Heart left ventricle (tissue), 16 donors: ENCODE measurements at places on chromosomes 7 and 10.

DNA sequence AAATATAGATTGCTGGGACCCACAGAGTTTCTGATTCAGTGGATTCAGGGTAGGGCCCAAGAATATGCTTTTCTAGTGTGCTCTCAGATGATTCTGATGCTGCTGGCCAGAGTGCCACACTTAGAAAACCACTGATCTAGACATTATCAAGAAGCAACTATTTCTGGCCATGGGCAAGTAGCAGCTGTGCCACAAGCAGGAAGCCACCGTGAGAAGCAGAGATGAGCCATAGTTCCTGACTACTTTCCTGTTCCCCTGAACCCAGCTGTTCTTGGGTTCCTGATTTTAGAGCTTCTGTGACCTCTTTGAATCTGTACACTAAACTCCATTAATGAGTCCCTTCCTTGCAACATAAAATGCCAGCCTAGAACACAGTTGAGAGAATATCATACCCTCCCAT is 38.1 kb upstream of the PIK3AP1 start:
- peak; percentile 39 for DNase-seq

DNA sequence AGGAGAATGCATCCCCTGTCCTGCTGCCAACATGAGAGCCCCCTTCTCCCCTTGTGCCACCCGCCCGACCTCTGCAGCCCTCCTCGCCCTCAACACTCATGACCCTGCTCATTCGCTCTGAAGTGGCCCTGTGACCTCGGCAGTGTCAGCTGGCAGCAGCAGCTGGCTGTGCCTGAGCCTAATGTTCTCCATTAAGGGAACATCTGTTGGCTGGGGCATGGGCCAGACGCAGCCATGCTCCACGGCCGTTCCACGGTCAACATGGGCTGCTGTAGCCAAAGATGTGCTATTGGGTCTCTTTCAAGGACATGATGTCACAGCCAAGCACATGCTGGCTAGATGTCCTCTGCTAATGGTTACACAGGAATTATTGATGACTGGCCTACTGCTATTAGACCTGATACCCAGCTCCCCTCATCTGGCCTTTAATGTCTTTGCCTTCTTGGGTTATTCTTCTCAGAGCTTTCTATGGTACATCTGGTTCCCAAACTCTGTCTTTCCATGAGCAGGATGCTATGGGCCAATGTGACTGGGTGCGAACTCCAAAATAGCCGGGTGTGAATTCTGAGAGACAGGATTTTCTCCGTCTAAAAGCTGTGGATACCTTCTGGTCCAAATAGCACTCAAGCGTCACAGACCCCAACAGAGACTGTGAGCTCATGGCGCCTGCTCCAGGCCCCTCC is 22.4 kb downstream of the ADCYAP1R1 start:
- DNase-seq = peak; percentile 61

DNA sequence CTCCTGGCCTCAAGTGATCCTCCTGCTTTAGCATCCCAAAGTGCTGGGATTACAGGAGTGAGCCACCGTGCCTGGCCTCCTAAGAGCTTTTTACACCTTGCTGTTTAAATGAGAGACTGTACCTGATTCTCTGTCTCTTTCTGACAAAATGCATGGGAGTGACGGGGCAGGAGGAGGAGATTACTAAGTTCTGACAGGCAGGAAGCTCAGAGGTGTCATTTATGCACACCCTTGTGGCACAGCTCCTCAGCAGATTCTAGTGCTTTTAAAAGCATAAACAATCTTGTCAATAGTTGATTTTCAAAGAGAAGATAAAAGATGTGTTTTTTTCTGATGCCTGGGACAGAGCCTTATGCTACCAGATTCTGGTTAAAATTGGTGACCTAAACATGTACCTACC is 39.7 kb upstream of the STEAP4 start:
- no peak for DNase-seq

DNA sequence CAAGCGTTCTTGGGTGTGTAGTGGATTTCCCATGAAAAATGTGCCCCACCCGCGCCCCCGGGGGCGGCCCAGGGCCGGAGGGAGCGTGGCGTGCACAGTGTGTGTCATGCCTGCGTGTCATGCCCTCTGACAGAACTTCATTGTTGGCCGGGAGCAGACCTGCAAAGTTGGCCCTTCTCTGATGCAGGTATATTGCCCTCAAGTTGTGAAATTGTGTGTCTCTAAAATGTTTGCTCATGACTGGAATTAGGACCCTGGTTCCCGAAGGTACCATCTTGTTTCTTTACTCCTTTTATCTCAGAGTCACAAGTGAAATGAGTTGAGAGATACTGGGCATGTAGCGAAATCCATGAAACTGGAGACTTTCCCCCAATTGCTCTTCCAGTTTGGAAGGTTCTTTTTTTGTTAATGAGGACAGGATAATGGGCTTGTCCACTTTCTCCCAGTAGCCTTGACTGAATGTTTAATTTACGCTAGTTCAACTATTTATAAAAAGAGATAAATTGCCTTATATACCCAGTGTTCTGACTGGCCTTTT is 26.2 kb downstream of the ADK start:
- DNase-seq = no peak

DNA sequence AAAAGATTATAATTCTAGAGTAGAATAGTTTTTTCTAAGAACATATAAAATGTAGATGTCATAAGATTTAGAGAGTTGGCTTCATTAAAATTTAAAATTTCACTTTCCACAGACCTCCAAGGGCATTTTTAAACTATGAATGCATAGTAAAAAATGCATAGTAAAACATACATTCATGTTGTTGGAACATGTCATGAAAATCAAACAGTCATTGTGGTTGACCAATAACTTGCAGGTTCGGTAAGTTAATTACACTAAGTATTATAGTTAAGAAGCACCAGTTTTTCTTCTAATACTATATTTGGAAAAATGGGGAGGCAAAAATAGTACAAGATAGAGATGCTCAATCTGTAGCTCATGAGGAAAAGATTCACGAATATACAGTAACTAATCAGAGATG is 61.5 kb upstream of the MACROH2A2 start:
- no peak for DNase-seq

DNA sequence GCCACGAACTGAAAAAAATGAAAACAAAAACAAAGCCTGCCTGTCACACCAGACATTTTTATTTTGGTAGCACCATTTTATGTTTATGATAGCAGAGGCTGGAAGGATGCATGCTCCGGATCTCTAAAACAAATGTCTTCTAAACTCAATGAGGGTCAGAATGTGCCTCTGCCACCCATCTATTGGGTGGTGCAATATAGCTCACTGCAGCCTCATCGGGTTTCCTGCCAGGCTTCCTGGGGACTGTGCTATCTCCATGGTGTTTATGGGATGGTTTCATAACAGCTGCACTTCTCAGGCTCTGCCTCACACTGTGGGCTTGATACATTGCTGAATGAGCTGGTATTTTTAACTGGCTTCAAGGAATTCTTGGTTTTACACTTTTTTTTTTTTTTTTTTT is 94.4 kb downstream of the ITIH5 start:
- DNase-seq = no peak
